Inflammatory macrophage (primary cell): ENCODE measurements at places on chromosomes 6 and 20.

DNA sequence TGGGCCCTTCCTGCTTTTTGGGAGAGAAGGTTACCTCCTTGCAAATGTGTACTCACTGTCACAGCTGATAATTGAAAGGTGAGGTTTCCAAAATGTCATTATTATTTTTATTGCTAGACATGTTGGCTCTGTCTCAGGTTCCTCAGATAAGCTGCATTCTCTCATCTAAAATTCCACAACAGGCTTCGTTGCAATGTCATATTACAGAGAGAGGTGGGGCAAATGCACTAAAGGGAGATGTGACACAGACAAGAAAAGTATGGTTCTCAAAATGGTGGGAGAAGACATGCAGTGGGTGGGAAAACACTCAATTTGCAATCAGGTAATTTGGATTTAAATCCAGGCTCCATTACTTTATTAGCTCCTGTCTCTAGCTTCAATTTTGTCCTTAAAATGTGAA lies 256.4 kb upstream of the POU3F2 start:
- no peak for DNase-seq

DNA sequence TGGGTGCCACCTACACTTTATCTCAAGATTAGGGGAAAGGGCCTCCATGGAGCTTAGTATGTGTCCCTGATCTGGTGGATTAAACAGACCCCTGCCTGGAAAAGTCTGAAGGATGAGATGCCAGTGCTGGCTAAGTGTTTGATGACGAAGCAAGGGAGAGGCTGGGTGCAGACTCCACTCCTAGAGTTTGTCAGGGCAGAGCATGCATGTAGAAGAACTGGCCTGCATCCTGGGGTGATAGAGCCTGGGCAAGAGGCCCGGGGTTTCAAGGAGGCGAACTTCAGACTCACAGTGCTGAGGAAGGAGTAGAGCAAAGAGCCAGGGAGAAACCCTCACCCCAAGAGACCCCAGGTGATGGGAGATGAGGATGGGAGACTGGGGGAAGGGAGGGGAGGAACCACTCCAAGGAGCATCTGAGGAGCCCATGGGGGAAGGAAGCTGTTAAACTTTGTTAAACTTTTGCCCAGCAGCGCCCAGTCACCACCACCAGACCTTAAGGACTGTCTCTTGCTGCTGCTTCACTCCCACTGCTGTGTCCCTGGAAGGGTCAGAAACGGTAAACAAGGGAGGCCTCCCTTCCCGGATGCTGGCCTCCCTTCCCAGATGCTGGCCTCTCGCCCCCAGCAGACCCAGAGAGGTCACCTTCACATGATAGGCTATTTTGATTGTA lies 61.6 kb downstream of the RPRD1B start:
- peak; percentile 90 for DNase-seq

GRCh38 chr20:44961870-44962267 lies 1.7 kb upstream of the TOMM34 start:
- no peak for DNase-seq

- no peak for DNase-seq
Observed at GRCh38 chr6:43827898-43828297, 57.9 kb downstream of the VEGFA start.

- no peak for DNase-seq
Observed at GRCh38 chr20:19008497-19008896, 194.9 kb downstream of the SCP2D1 start.

GRCh38 chr6:31396422-31397152 lies 6.8 kb upstream of the MICA start:
- DNase-seq = peak; percentile 83

GRCh38 chr6:32113386-32114352 lies 4.5 kb upstream of the TNXB start:
- peak; percentile 70 for DNase-seq

DNA sequence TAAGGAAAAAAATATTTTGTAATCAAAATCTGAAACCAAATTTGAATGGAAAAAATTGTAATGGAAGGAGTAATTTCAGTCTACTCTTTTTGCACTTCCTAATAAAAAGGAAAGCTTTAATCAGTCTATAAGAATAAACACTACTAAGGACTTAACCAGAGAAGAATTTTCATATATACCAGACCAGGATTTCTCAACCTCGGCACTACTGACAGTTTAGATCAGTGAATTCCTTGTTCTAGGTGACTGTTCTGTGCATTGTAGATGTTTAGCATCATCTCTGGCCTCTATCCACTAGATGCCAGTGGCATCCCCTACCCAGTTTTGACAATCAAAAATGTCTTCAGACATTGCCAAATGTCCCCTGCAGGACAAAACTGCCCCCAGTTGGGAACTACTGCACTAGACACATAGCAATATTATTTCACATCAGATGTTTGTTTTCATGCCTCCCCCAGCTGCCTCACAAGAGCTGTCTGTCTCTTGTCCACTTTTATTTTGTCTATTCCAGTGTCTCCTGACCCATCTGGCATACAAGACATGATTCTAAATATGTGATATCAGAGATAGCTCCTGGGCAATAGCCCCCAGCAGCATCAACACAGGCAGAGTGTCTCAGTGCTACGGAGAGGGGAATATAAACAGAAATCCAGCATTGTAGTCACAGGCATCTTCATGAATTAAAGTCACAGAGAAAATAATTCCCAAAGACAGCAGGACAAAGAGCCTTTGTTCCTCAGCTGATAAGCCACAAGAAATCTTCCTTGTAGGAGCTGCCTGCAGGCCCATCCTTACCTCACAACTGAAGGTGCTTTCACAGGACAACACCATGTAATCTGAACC lies 27.0 kb downstream of the DNAAF9 start:
- DNase-seq = no peak

GRCh38 chr20:62168890-62169435 lies 13.9 kb upstream of the MTG2 start:
- DNase-seq = no peak

DNA sequence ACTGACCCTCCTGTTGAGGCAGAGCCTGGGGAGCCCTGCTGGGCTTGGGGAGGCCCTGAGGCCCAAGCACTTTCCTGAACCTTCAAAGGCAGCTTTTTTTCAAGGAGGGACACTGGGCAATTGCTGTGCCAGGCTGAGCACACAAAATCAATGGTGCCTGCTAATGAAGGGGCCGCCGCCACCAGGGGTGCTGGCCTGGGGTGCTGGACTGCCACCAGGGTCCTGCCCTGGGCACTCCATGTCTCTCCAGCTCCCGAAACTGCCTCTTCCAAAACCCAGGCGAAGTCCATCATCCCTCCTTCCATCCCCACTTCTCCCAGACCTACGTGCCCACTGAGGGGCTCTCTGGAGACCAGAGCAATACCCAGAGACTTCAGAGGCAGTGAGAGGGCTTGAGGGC lies 145.6 kb downstream of the GRM4 start:
- no peak for DNase-seq

DNA sequence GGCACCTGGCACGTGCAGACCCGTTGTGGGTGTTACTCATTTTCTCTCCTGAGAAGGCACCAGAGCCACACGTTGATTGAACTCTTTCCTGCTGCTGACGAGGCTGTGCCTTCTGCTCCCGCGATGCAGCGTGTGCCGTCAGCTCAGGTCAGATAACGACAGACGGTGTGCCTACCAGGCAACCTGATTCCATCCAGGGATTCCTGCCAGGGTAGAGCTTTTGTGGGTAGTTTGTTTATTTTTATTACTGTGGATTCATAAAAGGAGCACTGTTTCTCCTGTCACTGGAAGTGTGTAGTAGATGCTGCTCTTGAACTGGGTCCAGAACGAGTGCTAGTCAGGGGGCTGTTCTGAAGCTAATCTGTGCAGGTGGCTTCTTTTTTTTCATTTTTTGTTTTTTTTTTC lies 20.7 kb downstream of the PRPF6 start:
- DNase-seq = no peak

GRCh38 chr6:17971128-17972073 lies 16.0 kb downstream of the KIF13A start:
- no peak for DNase-seq

DNA sequence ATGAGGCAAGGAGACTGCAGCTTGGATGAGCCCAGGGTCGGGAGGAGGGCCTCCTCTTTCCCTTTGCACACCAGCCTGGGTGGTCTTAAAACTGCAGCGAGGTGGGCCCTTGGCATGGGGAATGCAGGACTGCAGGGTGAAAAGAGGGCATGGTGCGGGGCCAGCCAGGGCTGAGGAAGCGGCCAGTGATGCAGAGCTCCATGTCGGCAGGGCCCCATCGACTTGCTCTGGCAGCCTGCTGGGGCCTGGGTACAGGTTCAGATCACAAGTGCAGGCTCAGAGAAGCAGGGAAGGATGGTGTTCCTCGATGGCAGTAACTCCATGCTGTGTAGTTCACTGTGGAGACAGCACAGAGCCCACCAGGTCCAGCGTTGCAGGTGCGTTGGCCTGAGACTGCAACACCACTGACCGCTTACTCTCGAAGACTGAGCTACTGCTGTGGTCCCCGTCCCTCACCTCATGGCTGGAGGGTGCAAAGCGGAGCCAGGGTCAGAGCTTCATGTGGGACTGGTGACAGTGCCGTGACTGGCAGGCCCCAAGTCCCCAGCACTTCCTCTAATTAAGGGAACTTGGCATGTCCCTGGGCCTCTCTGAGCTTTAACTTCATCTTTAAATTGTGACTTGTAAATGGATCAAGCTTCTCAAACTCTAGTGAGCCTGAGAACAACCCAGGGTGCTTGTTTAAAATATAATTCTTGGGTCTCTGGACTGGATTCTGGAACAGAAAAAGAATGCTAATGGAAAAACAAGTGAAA lies 223.2 kb downstream of the SYNDIG1 start:
- DNase-seq = peak; percentile 16

DNA sequence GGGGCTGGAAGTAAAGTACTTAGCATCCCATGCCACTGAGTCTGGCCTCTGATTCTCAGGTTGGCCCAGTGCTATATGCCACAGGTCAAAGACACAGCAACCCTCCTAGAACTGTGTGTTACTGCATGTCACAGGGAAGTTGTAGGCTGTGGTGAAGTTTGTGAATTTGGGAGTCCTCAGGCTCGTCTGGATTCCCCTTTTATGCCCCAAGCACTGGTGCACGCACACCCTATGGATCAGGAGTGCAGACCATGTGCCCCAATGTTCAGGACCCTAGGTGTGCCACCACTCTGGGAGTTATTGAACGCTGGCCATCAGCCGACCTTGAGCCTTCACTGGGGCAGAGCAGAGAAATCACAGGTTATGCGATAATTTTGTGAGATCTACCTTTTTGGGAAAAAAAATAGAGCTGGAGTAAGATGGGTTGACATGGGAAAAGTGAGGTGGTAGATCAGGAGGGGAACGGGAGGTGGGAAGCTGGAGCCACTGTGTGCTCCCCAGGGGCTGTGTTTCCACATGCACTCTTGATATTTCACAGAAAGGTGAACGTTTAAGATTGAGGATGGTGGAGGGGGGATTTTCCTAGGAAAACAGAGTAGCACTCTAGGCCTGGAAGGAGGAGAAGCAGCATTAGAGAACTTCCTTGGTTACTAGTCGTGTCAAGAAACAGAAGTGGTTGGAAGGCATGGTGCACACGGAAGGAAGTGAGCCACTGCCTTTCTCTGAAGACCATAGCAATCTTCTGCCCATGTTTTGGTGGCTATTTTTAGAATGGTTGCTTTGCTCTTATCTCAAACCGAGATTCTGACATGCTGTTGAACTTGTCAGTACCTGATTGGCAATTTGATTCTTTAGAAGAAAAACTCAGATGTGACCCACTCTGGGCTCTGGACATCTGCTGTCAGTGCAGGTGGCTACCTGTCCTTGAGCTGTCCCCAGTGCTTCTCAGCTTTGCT lies 44.1 kb downstream of the DUSP22 start:
- DNase-seq = peak; percentile 76

- no peak for DNase-seq
Observed at GRCh38 chr20:46936415-46937156, 41.9 kb downstream of the EYA2 start.

GRCh38 chr6:10545482-10545881 lies 24.3 kb downstream of the GCNT2 start:
- DNase-seq = no peak

GRCh38 chr6:167549213-167549612 lies 224.3 kb downstream of the TTLL2 start:
- DNase-seq = no peak

DNA sequence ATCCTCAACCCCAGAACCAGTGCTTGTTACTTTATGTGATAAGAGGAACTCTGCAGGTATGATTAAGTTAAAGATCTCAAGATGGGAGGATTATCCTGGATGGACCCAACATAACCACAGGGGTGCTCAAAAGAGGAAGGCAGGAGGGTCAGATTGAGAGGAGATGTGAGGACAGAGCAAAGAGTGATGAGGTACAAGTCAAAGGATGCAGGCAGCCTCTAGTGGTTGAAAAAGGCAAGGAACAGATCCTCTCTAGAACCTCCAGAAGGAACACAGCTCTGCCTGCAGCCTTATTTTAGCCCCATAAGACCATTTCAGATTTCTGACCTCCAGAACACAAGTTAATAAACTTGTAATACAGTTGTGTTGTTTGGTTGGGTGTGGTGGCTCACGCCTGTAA lies 41.2 kb downstream of the PDSS2 start:
- DNase-seq = peak; percentile 5

DNA sequence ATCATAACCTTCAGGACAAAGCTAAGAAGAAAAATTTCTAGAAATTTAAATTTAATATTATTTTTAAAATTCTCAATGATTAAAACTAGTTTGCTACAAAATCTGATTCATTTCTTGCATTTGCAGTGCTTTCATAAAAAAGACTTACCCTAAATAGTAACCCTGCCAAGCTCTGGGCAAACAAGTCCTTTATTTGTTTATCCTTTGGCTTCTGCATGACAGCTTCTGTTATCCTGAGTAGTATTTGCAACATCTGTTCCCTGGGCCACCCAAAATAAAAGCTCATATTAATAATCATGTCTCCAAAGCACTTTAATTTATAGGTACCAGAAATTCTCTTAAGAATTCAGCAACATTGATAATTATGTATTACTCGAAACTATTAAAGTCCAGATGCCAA lies 101.3 kb downstream of the RALGAPA2 start:
- DNase-seq = no peak

DNA sequence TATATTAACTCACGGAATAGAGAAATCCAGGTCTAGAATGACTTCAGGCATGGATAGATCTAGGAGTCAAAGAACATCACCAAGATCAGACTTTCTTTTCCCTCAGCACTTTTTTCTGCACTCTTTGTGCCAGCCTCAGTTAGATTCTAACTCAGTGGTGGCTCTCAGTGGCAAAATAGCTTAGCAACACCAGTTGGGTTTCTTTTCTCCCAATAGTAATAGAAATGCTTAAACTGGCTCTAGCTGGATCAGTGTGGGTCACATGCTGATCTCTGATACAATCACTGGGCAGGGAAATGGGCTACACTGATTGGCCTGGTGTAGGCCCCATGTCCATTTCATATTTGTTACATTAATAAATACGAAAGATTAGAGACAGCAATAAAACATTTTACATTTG lies 44.2 kb upstream of the ARFGEF2 start:
- DNase-seq = no peak

GRCh38 chr6:169799474-169799926 lies 48.1 kb downstream of the ERMARD start:
- no peak for DNase-seq

GRCh38 chr6:35718911-35719381 lies 17.9 kb upstream of the ARMC12 start:
- DNase-seq = no peak

DNA sequence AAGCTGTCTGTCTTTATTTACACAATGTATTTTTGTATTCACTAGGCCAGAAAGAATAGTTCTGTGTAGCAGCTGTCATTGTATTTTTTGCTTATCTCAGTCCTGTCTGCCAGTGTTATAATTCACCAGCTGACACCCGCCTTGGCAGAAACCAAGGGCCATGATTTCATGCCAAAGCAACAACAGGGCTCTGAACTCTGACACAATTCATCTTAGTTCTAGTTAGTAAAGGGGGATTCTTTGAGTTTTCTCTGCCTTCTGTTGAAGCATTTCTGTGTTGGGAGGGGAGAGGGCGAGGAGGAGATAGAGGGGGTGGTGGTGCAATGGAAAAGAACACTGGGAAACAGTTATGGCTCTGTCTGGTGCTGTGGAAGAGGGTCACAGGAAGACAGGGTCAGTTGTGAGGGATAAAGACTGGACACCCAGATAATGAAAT lies 684.6 kb upstream of the MARCKS start:
- no peak for DNase-seq
